ENCODE measurements at places on chromosomes 11 and 22. TPM values are rescaled to one million over a fixed set of nuclear protein-coding genes. Genes with fewer than 3 reads are reported as not detected.

The MS4A6A gene
- polyA plus RNA-seq, result not detected

The CLTCL1 gene
- polyA plus RNA-seq, result 14.0 TPM

The OR10A2 gene
- not detected for polyA plus RNA-seq

The CFAP300 gene
- 4.5 TPM for polyA plus RNA-seq

- no peak for DNase-seq
These were observed 6.3 kb downstream of the HRAS start for GRCh38 chr11:528815-529727.

DNA sequence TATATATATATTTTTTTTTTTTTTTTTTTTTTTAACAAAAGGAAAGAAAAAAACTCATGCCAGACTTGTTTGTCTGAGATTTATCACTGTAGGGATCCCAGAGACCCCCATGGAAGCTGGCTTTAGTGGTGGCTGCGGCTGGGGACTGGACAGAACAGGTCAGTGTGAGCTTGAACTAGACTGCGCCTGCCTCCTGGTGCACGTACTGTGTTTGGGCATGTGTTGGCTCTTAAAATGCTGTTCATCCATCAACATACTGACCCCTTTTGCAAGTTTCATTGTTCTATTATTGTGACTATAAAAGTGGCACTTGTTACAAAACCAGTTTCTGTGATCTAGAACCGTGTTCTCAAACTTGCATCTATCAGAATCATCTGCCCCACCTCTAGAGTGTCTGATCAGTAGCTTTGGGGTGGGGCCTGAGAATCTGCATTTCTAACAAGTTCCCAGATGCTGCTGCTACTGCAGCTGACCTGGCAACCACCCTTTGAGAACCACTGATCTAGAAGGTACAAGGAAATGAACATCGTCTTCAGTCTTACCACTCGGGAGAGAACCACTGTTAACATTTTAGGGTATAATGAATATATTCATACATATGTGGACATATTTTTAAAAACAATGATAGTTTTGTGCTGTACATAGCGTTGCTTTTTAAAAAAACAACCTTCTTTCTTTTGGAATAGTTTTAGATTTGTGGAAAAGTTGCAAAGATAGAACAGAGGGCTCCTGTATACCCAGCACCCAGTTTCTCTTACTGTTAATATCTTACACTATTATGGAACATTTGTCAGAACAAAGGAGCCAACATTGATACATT lies 54.0 kb downstream of the ZNRF3 start:
- no peak for DNase-seq

- no peak for DNase-seq
These were observed 24.4 kb upstream of the A4GALT start for GRCh38 chr22:42745118-42745517.

DNA sequence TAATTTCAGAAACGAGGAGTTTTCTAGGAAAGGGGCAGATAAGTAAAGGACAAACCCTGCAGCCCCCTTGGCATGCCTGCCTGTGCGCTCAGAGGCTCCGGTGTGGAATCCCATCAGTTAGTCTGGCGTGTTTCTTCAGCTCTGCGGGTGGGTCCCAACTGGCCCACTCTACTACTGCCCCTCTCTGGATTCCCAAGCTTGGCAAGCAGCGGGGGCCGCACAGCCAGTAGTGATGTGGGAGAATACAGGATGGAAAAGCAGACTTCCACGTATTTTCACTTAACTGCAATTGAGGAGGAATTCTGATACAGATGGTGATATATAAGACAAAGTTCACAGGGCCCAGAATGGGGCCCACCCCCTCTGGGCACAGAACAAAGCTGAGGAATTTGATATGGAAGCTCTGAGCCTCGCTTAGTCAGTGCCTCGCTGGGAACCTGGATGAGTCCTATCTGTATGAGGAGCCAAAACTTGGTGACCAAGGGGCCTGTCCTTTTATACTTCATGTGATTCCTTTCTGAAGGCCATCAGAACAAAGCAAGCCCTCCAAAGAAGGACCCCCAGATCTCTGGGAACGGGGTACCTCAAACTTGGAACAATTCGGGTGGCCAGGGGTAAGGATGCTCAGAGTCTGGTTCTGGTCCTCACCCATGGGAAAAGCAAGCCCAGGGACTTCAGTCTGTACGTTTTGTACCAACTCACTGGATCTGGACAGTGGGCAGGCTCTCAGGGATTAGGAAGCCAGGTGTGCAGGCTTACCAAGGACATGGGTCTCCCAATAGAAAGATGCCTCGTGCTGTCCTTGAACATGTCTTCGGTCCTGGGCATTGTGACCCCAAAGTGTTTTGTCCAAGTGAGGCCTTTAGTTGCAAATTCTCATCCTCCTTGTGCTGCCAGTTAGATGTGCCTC lies 26.0 kb downstream of the RELT start:
- DNase-seq, result no peak

DNA sequence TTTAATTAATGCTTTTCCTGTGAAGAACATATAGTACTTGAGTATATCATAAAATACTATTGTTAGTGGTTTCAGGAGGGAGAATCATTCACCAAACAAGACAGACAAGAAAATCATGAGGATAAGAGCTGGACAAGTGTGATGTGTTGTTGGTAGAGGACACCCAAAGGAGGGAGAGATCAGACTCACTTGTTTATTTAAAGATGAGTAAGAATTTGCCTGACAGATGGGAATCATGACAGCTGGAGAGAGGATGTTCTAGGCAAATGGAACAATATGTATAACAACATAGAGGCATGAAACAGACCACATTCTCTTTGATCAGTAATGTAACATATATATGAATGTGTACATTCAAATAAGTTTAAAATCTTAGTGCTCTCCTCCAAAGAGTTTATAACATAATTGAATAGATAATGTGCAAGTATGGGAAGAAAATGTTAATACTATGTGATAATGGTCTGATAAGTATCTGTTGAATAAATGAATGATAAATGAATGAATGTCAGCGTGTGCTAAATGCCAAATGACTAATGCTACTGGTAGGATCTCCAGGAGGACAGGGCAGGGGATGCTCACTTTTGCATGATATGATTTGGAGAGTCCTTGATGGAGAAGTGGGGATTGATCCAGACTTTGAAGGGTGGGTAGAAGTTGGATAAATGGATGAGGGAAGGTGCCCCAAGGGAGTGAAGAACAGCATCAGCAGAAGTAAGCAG lies 228.9 kb upstream of the SORL1-AS1 start:
- DNase-seq, result no peak

DNA sequence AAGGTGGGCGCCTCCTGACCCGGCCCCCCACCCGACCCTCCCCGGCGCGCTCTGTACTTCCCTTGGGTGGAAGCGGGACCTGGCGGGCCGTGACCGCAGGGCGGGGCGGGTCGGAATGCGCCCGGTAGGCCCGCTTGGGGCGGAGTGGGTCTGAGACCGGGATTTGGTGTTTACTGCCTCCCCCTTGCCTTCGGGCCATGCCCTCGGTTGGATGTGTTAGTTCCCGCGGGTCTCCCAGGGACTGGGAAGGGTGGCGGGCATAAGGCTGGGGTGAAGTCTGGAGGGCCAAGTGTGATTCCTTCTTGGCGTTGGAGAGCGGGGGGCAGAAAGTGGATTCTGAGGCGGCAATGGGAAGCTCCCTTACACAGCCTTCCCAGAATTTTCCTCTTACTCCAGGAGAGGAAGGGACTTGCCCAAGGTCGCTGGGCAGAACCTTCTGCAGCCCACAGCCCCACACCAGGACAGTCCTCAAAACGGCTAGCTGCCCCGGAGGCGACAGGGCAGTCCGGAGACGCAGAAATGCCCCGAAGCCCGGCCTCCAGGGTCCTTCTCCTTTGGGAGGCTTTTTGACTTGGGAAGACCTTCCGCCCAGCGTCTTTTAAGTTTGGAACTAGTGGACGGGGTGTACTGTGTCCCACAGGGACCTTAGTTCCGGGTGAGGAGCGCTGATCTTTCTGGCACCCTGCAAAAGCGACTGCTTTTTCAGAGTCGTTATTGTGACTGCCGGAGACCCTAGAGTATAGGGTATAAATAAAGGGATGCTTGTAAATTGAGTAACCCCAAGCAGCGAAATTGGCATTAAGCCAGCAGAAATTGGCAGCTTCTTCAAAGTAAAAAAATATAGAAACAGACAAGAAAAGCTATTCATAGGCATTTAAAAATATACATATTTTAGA lies 647 bp downstream of the SWAP70 start:
- no peak for DNase-seq

- DNase-seq, result no peak
These were observed 412.2 kb downstream of the TBC1D22A start for GRCh38 chr22:47174671-47175112.
